ENCODE measurements at places on chromosomes 3 and 15.

DNA sequence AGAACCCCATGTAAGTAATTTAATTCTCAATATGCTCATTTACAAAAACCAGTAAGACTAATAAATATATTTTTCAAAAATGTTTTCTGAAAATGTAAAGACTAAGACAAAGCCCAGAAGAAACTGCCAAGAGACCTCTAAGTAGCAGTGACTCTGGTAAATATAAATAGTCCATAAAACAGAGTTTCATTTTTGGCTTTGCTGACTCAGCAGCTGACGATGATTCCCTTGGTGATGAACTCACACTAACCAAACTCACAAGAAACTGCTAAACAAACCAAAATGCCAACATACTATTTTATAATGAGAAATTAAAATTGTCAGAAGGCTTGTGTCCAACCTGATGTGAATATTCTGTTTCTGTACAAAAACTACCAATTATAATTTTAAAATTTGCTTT lies 31.5 kb upstream of the IMPG2 start:
- DNase-seq = no peak

- DNase-seq = no peak
Observed at GRCh38 chr3:46285931-46286619, 43.8 kb downstream of the CCR3 start.

DNA sequence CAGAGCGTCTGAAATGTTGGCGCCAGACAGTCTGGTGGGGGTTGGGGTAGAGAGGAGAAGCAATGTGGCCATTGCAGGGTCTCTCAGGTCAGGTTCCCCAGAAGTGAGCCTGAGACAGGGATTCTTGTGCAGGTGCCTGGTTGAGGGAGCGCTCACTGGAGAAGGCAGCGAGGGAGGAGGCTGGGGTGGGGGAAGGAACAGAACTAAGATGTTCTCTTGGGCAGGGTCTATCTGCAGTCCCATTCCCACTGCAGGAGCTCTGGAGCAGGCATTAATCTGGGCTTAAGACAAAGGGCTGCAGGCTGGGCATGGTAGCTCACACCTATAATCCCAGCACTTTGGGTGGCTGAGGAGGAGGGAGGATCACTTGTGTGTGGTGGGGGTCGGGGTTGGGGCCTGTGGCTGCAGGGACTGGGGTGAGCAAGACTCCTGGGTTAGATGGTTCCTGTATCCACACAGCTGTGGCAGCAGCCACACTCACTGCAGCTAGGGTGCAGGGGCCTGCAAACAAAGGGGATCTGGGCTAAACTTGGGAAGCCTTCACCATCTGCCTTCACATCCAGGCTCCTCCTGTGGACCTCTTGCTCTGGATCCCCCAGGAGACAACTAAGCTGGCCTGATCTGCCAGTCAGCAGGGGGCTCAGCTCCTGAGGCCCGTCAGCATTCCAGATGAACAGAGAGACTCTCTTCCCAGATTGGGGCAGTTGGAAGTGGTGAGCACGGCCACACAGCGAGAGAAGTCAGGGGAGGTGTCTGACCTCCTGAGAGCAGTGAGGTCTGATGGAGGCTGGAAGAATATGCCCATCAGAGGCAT lies 172.5 kb downstream of the ABHD5 start:
- no peak for DNase-seq

- DNase-seq = no peak
Observed at GRCh38 chr3:29291982-29292363, 11.1 kb downstream of the RBMS3 start.

- DNase-seq = peak; percentile 67
Observed at GRCh38 chr3:10263646-10264363, 15.5 kb downstream of the TATDN2 start.

- no peak for DNase-seq
Observed at GRCh38 chr3:43073116-43073835, 32.6 kb downstream of the POMGNT2 start.

DNA sequence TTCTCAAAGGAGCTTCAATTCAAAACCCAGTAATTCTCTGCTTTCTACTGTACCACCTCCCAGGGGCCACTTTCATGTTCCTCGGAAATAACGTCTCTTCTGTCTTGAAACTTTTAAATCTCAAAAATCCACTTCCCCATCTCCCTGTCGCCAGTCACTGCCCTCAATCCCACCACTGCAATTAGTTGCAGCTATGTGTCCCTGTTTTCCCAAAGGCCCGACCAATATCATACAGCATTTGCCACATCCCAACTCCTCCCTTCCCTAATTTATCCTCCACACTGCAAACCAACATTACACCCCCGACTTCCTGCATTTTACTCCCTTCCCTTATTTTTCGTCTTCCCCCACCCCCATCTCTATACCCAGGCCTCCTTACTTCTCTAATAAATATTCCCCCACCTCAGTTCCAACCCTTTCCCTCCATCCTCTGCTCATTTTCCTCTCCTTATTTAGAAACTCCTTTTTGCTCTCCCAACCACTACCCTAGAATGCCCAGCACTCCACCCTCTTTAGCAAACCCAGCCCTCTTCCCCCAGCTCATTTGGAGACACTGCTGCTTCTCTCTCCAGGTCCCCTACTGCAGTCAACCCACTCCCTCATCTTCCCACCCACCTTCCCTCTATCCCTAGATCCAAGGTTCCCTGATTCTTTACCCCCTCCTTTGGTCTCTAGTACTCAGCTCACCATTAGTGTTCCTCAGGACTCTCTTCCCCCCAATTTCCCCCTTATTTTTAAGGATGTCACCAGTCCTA lies 1.1 kb downstream of the NPTN start:
- DNase-seq = peak; percentile 43

DNA sequence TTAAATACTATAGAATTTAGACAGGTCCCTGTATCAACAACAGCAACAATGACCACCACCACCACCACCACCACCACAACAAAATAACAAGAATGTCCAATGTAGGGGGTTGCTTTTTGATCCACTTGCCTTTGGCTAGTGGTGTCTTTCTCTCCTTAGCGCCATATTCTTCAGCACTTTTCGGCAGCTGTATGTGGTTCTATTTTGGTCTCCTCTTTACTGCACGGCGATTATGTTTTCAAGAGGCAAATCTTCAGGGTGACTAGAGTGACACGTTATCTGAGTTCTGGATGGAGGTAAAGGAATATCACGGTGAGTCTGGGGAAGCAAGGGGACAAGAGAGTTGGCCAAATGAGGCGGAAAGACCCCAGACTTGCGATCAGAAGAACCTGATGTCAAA lies 56.1 kb downstream of the ST6GAL1 start:
- DNase-seq = no peak

DNA sequence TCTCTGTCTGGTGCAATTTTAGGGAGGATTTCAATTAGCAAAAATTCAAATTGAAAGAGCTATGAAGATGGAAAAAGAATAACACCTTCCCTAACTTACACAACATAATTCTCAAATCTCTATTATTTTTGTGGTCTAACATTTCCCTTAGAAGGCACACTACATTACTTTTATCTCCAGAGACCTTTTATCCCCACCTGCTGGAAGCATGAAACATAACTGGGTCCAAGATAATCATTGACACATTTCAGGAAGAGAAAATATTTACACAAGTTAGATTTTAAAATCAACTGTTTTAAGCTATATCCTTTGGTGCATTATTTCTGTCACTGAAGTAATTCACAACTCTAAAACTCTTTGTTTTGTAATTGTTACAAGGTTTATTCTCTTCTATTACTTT lies 779.5 kb downstream of the ROBO1 start:
- DNase-seq = peak; percentile 53

- DNase-seq = no peak
Observed at GRCh38 chr15:42184296-42184695, 23.8 kb downstream of the VPS39 start.

GRCh38 chr15:52011711-52012144 lies 7.3 kb upstream of the MAPK6 start:
- no peak for DNase-seq

DNA sequence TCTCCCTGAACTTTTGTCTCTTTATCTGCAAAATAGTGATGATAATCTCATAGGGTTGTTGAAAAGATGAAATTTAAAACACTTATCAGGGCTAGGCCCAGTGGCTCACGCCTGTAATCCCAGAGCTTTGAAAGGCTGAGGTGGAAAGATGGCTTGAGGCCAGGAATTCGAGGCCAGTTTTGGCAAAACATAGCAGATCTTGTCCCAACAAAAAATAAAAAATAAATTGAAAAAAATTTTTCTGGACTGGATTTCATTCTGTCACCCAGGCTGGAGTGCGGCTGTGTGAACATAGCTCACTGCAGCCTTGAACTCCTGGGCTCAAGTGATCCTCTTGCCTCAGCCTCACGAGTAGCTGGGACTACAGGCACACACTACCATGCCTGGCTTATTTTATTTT lies 29.6 kb downstream of the LMLN start:
- peak; percentile 1 for DNase-seq

Data from iris pigment epithelial cell (primary cell).